ENCODE measurements at places on chromosomes 4 and X.

DNA sequence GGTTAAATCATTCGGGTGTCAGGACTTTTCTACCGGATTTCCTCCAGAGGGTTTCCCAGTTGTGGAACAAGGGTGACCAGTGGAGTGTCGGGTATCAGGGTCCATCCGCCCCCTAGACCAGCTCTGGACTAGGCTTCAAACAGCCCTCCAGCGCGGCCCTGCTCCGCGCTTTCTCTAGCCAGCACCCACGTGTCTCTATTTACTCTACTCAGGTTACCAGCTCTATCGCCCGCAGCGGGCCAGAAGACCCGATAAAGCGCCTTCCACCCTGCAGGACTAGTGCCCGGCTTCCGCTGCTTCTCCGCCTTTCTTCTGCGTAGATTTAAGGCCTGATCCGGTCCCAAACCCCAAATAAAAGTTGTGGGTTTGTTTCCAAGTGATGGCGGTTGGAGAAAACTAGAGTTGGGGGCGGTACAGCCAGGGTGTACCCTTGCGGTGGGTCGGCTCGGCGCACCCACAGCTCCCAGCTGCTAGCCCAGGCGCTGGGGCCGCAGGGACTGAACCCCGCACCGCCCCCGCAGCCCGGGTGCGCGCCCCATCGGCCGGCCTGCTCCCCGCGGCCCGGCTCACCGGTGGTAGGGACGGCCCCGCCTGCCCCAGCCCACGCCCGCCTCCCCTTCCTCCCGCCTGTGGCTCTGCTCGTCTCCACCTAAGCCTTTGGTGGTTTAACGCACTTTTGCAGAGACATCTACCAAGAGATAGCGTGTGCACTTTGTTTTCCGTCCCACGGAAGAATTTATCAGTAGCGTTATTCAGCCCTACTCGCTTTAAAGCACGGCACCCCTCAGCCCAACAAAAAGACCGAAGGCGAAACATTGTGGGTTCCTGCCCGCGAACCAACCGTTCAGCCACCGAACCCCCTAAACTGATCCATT lies 2.1 kb downstream of the LEF1 start:
- DNase-seq = peak; percentile 69

GRCh38 chrX:143634663-143635455 lies 1.0 kb downstream of the SLITRK4 start:
- DNase-seq = no peak

GRCh38 chr4:94944726-94945125 lies 187.0 kb downstream of the BMPR1B start:
- no peak for DNase-seq

- no peak for DNase-seq
Observed at GRCh38 chr4:177118596-177118995, 191.1 kb upstream of the NEIL3 start.

GRCh38 chr4:80419946-80420345 lies 84.4 kb downstream of the CFAP299 start:
- no peak for DNase-seq

DNA sequence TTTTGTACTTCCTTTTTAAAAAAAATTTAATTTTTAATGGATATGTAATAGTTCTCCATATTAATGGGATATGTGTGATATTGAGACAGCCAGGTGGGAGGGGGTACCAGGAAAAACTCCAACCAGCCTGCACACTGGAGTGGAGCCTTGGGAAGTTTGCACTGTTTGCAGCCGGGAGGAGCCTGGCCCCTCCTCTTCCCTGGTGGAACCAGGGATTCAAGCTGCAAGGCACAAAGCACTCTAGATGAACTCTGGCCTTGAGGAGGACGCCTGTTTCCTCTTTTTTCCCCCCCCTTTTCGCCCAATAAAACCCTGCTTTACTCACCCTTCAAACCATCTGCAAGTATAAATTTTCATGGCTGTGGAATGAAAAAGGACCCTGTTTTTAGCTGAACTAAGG lies 48.2 kb upstream of the GC start:
- DNase-seq = no peak

DNA sequence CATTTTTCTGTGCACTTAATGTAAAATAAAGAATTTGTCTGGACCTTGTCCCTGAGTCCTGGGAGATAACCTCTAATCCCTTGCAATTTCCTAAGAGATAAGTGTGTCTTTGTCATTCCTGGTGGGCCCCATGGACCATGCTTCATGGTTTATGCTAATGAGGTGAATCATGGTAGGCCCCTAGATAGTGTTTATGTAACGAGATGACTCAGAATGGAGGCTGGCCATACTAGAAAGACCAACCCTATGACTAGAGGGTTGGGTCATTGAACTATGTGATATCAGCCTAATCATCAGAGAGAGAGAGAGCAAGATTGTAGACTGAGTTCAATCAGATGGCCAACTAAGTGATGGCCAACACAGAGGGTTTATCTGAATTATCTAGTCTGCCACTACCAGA lies 64.2 kb upstream of the NHSL2 start:
- no peak for DNase-seq

DNA sequence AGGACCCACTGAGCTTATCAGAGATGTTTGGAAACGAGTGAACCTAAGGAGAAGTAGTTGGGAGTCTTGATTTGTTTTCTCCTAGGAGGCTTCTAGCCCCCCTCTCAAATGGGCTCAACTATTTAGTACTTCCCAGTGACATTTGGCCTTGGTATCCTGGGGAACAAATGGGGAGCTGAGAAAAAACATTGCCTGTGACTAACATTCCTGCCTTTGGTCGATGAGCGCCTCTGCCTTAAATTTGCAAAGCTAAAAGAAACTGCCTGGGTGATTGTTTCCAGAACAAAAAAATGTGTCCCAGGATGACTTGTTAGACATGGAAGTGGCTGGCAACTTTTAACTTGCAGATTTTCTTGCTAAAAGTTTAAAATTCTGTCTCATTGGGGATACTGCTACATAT lies 58.8 kb upstream of the IGFBP7 start:
- no peak for DNase-seq

DNA sequence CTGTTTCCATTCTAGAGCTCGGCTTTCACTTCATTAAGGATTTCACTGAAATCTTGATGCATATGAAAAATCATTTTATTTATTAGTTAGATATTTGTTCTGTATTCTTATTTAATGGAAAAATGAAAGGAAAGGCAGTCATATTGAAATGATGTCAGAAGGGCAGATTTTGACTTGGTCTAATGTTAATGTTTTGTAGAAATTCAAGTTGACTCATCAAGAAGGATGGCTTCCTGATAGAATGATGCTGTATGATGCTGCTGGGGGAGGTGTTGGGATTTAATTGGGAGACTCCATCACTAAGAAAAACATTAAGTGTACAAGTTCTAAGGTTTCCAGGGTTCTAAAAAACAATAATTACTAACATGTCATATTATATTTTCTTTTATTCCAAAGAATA lies 204.8 kb downstream of the PDGFC start:
- DNase-seq = no peak

GRCh38 chr4:80036949-80037685 lies 35.9 kb downstream of the ANTXR2 start:
- DNase-seq = no peak

- DNase-seq = no peak
Observed at GRCh38 chr4:80257851-80258250, 8.6 kb upstream of the FGF5 start.

DNA sequence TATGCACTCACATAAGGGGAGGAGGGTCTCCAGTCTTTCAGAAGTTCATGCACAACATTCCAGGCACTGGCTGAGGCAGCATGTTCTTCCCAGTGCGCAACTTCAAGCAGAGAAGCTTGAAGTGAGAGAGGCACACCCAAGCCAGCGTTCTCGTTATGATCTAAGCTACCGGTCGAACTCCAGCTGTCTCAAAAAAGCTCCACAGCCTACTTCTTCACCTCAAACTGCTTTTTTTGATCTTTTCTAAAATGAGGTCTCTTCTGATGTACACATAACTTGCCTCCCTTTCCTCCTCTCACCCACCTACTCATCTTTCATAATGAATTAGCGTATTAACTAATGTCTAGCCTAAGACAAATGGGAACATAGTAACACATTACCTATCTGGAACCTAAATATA lies 25.3 kb downstream of the GPC4 start:
- no peak for DNase-seq

- no peak for DNase-seq
Observed at GRCh38 chrX:135024526-135024925, 2.2 kb upstream of the RTL8B start.

- peak; percentile 54 for DNase-seq
Observed at GRCh38 chrX:153723351-153724251, 586 bp downstream of the BCAP31 start.

DNA sequence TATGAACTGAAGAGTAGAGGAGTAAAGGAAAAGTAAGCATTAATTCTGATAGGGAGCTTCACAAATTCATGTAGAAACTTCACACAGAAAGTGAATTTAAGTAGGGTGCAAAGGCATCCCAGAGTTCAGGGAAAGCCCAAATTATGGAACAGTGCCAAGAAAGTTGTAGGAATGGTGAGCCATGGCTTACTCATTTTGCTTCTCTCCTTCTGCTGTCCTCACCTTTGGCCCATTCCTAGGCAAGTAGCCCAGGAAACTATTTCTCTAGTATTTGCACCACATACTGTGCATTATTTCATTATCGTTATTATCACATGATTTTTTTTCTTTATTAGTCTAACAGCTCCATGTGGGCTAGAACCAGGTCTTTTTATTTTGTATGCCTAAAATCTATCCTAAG lies 34.9 kb upstream of the IL1RAPL1 start:
- no peak for DNase-seq

DNA sequence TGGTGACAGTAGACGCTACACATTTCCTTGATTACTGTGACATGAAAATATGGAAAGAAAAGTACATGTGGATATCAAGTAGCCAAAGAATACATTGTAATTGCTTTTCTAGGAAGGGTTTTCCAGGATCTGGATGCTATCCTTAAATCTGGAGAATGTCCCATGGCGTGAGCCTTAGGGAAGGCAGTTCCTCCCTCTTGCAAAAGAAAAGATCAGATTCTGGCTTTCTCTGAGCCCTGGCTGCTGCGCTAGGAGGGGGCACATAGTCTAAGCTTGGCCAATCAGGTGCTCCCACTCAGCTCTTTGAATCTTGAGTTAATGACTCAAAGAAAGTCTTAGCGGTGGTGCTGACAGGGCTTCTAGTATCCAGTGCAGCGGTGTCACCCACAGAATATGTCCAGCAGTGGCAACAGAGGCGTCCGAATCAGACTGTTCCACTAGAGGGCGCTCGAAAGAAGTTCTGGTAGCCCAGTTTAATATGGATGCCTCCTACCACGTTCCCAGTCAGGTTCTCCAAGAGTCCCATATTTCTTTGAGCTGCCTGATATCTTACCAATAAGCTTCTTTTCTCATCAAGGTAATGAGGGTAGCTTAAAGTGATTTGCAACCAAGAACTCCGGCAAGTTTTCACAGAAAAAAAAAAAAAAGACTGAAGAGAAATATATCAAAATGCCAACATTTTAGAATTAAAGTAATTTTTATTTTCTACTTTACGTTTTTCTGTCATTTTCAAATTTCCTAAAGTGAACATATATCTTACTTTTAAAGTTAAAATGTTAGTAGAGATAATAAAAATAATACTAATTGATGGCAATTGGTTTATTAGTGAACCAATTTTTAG lies 213.4 kb upstream of the S100G start:
- peak; percentile 80 for DNase-seq

- DNase-seq = no peak
Observed at GRCh38 chr4:41881981-41882624, 53.1 kb upstream of the TMEM33 start.

GRCh38 chr4:125315576-125316400 lies 1.0 kb downstream of the FAT4 start:
- DNase-seq = peak; percentile 17

- no peak for DNase-seq
Observed at GRCh38 chrX:115112411-115112810, 76.8 kb upstream of the RBMXL3 start.

DNA sequence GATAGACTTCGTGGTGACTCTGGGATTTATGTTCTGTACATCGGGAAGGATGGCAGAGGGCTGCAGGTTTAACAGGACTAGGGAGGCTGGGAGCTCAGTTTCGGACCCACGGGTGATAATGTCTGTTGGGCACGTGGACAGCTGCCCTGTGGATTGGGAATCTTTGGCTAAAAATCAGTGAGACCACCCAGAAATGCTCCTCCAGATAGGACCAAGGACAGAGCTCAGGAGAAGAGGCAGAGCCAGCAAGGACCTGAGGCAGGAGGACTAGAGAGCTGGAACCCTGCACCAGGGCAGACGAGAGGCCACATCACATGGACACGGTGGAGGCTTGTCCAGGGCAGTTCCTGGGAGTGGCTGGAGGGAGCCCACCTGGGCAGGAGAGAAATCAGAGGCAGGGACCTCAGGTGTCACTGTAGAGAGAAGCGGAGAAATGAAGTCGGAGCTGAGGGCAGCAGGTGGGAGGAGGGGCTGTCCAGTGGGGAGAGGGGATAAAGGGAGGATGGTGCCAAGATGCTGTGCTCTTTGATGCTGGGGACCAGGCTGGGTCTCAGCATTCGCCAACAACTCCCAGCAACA lies 79.2 kb downstream of the CPZ start:
- DNase-seq = no peak

DNA sequence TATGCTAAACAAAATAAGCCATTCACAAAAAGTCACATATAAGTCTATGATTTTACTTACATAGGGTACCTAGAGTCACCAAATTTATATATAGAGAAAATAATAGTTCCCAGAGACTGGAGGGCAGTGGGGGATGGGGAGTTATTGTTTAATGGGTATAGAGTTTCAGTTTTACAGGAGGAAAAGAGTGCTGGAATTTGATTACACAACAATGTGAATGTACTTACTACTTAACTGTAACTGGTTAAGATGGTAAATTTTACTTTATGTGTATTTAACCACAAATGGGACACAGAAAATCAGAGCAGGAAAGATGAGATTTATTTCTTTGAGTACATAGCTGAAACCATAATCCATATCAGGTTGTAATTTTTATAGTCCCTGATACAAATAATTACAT lies 144.4 kb downstream of the TMA16 start:
- DNase-seq = no peak

DNA sequence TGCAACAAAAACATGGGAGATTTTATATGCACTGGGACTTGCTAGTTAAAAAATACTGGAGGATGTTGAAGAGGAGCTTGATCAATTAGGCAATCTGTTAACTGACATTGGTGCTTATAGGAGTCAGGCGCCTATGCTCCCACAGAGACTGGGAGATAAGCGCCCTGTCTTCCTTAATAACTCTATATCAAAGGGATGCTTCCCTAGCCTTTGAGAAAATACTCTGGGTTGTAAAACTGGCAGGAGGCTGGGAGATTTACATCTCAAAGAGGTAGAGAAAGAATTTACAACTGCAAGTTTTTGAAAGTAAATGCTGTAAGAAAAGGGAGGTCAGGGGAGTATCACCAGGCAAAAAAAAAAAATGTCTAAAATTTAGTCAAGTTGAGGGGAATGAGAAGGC lies 325.4 kb downstream of the PCDH10 start:
- no peak for DNase-seq

- no peak for DNase-seq
Observed at GRCh38 chrX:11111947-11112346, 815 bp downstream of the HCCS start.

- DNase-seq = no peak
Observed at GRCh38 chrX:120840827-120841226, 34.8 kb downstream of the CT47B1 start.

GRCh38 chrX:91435395-91435794 lies 756 bp downstream of the PABPC5 start:
- no peak for DNase-seq

Measured in activated CD4-positive, alpha-beta T cell treated with anti-CD3 and anti-CD28 coated beads, Interleukin-2, Interleukin-6, amounts not matched to agents 100 ng/mL and 50 ng/mL, durations not matched to agents 16 hours and 8 hours (primary cell).